Spleen (tissue), 13 donors: ENCODE measurements at places on chromosomes 6 and 20. TPM values are rescaled to one million over a fixed set of nuclear protein-coding genes. Genes with fewer than 3 reads are reported as not detected.

- H3K27me3 ChIP-seq: no peaks in the 10 kb centered on the region
- no peak overlapping the region for H3K27ac ChIP-seq
- H3K36me3 ChIP-seq: no peaks in the 10 kb centered on the region
- peaks cover 8% of the 10 kb centered on the region for H3K4me1 ChIP-seq
Measured at GRCh38 chr6:156347246-156347645, 429.9 kb upstream of the ARID1B start.

DNA sequence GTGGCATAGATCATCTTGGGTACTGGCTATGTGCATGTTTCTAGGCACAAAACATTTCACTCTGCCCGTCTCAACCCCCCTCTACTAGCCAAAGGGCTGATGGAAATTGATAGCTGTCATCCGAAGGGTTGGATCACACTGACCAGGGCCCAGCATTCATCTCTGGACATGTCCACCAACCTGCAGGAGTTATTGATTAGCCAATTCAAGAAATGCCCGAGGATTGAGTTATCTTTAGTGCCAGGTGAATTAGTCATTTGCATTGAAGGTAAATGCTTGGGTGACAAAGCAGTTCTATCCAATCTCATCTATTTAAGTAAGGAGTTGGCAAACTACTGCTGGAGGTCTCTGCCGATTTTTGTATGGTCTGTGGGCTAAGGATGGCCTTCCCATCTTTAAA lies 80.1 kb downstream of the CD164 start:
- H3K4me1 ChIP-seq: peaks cover 21% of the 10 kb centered on the region
- no peak overlapping the region for H3K4me3 ChIP-seq
- H3K27me3 ChIP-seq: no peaks in the 10 kb centered on the region
- no peak for DNase-seq
- H3K36me3 ChIP-seq: no peaks in the 10 kb centered on the region
- no peak overlapping the region for H3K27ac ChIP-seq

Gene HDGFL1
- total RNA-seq: not detected

Gene SLC22A1
- total RNA-seq: 3.5 TPM

Gene PPP1R3G
- total RNA-seq: 8.7 TPM
